ENCODE measurements at places on chromosomes 16 and 17. TPM values are rescaled to one million over a fixed set of nuclear protein-coding genes. Genes with fewer than 3 reads are reported as not detected.

The STX1B gene
- 0.32 TPM for total RNA-seq

DNA sequence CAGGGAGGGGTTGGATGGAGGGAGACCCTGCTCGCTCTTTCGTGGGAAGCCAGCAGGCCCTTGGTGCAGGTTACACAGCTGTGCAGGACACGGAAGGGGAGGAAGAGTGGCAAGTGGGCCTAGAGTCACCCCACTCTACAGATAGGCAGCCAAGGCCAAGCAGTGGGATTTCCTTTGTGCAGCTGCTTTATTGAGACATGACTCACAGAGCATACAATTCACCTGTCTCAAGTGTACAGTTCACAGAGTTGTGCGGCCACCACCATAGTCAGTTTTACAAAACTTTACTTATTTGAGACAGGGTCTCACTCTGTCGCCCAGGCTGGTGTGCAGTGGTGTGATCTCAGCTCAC lies 91.2 kb upstream of the CIBAR2 start:
- DNase-seq, result no peak

DNA sequence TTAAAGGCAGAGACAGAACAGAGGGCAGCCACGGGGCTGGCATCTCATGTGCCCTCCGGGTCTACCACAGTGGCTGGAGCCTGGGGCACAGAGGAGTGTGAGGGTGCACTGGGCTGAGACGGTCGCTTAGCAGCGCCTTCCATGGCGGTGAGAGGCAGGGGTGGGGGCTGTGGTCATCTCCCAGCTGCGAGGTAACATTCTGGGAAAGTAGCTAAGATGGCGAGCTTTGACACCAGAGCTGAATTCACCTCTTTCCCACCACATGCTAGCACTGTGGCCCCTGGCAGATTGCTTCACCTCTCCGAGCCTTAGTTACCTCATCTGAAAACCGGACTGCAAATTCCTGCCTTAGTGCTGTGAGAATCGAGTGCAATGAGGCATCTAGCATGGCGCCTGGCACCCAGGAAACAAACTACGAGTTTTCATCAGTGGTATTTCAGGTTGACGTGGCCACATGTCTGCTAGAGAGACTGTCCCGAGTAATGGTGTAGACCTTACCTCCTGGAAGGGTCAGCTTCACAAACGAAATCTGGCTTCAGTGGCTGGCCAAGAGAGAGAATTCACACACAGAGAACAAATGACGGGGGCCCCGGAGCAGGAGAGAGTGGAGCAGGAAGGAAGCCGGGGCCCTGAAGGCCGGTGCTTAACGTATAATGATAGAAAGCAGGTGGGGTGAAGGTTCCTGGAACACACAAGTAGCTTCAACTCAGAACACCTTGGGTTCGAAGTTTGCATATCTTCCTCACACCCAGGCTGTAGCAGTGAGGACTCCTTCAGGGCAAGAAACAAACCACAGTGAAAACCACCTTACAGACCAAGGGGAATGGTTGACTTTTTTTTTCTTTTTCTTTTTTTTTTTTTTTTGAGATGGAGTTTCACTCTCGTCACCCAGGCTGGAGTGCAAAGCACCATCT lies 63.9 kb upstream of the RPH3AL start:
- no peak for DNase-seq

GRCh38 chr16:67169642-67170167 lies 633 bp upstream of the NOL3 start:
- DNase-seq, result no peak

- DNase-seq, result no peak
Observed at GRCh38 chr17:65183736-65184135, 46.6 kb downstream of the RGS9 start.

- DNase-seq, result no peak
Observed at GRCh38 chr17:27430882-27431491, 25.3 kb upstream of the KSR1 start.

DNA sequence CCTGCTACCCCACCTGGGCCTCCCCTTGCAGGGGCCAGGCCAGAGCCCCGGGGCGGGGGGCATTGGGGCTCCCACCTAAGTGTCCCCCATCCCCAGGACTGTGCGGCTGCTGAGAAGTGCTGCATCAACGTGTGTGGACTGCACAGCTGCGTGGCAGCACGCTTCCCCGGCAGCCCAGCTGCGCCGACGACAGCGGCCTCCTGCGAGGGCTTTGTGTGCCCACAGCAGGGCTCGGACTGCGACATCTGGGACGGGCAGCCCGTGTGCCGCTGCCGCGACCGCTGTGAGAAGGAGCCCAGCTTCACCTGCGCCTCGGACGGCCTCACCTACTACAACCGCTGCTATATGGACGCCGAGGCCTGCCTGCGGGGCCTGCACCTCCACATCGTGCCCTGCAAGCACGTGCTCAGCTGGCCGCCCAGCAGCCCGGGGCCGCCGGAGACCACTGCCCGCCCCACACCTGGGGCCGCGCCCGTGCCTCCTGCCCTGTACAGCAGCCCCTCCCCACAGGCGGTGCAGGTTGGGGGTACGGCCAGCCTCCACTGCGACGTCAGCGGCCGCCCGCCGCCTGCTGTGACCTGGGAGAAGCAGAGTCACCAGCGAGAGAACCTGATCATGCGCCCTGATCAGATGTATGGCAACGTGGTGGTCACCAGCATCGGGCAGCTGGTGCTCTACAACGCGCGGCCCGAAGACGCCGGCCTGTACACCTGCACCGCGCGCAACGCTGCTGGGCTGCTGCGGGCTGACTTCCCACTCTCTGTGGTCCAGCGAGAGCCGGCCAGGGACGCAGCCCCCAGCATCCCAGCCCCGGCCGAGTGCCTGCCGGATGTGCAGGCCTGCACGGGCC lies 1.9 kb downstream of the WFIKKN1 start:
- no peak for DNase-seq

DNA sequence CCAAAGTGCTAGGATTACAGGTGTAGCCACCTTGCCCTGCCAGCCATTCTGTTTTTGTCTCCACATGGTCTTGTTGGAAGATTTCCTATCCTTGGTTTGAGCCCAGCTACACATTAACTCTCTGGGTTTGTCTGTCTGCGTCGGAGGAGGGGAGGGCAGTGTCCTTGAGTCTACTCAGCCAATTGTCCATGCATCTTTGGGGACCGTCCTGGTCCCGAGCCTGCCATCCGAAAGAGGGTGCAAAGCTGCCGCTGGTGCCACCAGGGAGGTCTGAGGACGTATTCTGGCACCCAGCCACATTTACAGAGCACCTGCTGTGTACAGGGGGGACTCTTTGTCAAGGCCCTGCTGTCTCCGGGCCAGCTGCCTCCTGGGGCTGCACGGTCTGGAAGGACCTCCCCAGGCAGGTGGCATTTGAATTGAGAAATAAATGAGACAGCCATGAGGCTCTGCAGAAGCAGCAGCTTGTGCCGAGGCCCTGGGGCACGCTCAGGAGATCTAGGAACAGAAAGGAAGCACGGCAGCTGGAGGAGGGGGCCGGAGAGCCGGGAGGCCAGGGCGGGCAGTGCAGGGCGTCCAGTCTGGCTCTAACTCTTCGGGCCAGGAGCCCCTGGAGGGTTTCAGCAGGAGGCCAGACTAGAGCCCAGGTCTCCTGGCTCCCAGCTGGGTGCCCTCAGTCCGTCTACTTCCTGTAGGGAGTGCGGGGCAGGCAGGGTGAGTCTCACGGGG lies 1.5 kb downstream of the CYBA start:
- peak; percentile 55 for DNase-seq

GRCh38 chr16:84922351-84923120 lies 88.8 kb downstream of the ZDHHC7 start:
- peak; percentile 64 for DNase-seq

DNA sequence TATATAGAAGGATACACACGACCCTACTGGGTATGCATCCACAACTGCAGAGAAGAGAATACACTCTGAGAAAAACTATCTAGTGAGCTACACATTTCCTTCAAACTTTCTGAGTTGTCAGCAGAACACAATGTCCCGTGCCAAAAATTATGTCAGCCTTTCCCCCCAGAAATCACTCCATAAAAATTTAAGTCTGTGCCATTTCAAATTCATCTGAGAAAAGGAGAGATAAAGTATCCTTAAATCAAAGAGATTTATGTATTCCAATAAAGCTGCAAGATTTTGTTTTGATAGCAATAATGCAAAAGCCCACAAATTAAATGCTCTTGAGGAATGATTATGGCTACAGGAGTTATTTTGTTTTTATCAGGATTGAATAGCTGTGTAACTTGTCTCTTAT lies 760.1 kb downstream of the CDH11 start:
- no peak for DNase-seq

Data from lower lobe of right lung (tissue), 2 donors.